ENCODE measurements at places on chromosomes 12 and 14.

GRCh38 chr14:101276309-101277091, 284.8 kb upstream of the DIO3 start:
- DNase-seq, result no peak

GRCh38 chr12:26124446-26125399, at the start of gene BHLHE41:
Gene BHLHE41 (minus strand): TSS chr12:26125037. CDS start chr12:26124779, 258 bp downstream.
- peak; percentile 81 for DNase-seq

- DNase-seq, result no peak
These were observed 595 bp upstream of the METAP2 start for GRCh38 chr12:95473231-95473883.

- DNase-seq, result no peak
These were observed 4.3 kb downstream of the P2RX4 start for GRCh38 chr12:121214166-121214777.

DNA sequence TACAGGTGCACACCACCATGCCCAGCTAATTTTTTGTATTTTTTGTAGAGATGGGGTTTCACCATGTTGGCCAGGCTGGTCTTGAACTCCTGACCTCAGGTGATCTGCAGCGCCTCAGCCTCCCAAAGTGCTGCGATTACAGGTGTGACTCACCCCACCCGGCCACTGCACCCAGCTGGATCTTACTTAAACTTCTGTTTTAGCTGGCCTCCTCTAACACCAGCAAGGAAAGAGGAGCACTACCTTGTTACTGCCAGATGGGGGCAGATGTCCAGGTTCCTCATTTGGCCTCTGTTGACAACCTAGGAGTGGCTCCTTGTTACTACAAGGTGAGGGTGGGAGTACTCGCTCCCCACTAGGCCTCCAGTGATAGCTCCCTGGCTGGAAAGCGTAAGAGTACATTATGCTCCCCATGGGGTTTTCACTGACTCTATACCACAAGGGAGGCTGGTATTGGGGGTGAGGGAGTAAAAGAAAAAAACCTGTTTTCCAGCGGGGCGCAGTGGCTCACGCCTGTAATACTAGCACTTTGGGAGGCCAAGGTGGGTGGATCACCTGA, 13.2 kb upstream of the ARF6 start:
- no peak for DNase-seq

DNA sequence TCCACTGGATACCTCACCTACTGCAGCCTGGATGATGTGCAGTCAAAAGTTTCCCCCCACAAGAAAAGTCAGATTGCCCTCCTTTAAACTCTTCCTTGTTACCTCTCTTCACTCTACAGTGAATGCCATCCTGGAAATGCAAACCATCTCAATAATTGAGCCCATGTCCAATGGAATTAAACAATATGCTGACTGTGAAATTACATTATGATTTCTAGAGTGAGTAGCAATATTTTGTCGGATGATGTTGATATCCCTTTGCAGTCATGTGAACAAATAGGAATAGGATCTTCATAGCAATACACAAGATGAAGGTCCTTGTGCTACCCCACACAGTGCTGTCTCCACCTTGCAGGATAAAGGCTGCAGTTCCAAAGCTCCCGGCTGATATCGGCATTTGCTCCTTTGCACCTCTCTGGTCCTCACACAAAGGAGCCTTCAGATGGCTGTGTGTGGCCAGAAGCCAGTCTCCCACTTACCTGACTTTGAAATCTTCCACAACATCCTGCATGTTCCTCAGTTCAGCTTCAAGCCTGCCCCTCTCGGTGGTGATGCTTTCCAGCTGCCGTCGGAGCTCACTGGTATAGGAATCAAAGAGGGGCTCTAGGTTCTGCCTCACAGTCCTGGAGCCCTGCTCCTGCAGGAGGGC, 1.5 kb downstream of the KRT75 start:
- DNase-seq, result no peak

- no peak for DNase-seq
These were observed 59.1 kb downstream of the DCAF5 start for GRCh38 chr14:69093631-69094421.

GRCh38 chr14:39876916-39877315, 444.7 kb upstream of the FBXO33 start:
- no peak for DNase-seq

GRCh38 chr12:52417740-52418139, 11.6 kb upstream of the KRT82 start:
- no peak for DNase-seq

DNA sequence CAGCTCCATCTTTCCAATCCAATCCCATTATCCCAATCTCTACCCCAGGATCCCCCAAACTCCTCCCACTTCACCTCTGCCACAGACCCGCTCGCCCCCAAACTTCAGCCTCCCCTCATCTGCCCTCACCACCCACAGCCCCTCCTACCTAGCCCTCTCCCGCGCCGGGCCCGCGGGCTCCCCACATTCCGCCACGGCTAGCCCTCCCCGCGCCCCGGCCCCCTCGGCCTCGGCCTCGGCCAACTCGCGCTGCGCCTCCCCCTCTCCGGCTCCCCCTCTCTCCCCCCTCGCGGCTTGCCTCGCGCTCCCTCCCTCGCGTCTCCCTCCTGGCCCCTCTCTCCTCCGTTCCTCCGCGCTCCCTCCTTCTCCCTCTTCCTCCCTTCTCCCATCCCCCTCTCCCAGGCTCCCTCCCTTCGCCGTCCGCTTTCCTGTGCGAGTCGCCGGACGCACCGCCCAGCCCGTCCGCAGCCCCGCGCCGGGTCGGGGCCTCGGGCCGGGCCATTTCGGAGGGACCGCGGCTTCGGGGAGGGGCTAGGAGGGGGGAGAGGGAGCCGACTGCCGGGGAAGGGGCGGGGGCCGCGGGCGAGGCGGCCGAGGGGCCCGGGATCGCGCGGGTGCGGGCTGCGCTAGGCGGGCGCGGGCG, at the start of gene ATN1:
Gene ATN1 (plus strand): TSS at position 581 of the 643 bp plus-strand sequence. CDS start 6,043 bp downstream, outside the sequence.
- peak; percentile 73 for DNase-seq

DNA sequence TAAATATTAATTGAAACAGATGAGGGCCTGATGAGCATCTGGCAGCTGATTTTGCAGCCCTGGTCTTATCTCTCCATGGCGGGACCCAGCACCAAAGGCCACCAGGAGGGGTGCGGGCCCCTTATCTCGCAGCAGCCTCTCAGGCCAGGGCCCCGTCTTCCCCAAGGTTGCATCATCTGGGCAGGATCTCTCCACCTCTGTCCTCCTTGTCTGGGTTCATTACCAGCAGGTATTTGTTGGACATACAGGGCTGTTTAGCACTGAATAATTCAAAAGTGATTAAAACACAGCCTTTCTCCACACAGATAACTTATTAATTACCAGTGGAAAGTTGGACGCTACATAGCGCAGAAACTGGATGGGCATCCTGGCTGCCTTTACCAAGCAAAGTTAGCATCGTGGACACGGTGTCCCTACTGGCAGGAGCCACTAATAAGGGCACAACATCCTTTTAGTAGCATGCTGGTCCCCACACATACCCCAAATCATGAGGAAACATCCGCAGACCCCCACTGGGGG, 25.8 kb downstream of the TMEM120B start:
- DNase-seq, result no peak

DNA sequence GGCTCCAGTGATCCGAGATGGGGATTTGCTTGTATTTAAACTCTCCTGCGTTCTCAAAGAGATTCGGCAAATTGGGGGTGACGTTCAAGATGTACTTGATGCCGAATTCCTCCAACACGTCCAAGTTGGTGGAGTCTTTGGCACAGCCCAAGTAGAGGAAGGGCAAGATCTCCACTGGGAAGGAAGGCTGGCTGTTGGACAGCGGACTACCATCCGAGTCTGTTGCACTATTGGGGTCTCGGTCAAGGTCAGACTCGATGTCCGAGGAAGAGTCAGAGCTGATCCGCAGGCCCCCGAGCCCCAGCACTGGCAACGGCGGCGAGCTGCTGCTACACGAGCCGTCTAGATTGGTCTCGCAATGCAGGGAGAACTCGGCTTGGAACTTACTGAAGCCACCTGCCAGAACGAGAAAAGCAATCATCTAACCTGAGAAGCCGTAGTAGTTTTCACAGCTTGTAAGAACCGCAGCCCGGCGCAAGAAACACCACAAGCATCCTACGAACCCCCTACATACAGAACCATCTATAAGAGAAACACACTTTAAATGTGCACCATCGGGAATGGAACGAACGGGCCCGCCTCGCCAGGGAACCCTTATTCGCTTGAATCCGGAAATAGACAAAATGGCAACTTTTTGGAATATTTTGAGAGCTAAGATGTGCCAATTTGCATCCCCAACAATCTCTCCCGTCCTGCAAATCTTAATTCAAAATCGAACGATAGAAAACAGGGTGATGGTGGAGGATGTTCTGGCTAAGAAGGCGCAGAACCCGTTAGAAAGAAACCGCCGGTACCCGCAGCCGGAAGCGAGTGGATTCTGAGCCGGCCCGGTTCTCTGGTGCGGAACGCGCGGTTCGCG, 1.4 kb downstream of the DUSP6 start:
- DNase-seq, result no peak

DNA sequence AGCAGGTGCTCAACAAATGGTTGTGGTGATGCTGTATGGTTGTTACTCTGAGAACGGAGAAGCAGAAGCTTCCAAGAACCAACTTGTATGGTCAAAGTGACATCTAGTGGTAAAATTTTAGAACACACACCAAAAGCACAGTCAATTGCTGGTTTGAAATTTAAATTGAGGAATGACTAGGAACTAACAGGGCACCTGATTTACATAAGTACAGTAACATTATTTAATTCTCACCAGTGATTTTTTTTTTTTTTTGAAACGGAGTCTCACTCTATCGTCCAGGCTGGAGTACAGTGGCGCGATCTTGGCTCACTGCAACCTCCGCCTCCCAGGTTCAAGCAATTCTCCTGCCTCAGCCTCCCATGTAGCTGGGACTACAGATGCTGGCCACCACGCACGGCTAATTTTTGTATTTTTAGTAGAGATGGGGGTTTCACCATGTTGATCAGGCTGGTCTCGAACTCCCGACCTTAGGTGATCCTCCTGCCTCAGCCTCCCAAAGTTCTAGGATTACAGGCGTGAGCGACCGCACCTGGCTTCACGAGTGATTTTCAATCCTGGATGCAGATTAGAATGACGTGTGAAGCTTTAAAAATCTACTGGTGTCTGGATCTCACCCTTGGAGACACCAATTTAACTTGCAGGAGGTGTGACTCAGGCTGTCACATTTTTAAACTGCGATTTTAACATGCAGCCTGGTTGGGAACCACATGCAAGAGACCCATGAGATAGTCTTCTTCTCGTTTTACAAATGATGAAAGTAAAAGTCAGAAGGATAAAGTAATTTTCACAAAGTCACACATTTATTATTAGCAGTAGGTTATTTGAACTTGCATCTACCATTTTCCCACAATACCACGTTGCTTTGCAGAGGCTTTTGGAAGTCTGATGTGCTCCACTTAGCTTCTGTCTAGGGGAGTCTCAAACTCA, 14.1 kb upstream of the NUMB start:
- DNase-seq, result no peak

DNA sequence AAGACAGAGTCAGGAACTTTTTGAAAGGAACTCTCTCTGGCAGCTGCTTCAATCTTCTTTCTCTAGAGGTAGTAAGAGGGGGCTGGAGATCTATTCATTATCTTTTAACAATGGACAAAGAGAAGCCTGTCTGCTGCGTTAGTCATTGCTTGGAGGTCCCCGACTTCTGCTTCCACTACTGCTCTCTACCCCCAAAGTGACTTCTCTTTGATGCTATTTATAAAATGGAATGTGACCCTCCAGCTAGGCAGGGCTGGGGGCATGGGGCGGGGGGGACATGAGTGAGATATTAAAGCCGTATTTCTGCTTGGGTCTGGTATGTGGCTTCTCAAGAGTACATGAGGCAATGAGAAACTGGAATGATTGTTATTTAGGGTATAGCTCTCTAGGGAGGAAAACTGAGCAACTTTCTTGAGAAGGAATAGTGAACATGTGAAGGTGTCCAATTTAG, 41.4 kb upstream of the NUDT4 start:
- no peak for DNase-seq

DNA sequence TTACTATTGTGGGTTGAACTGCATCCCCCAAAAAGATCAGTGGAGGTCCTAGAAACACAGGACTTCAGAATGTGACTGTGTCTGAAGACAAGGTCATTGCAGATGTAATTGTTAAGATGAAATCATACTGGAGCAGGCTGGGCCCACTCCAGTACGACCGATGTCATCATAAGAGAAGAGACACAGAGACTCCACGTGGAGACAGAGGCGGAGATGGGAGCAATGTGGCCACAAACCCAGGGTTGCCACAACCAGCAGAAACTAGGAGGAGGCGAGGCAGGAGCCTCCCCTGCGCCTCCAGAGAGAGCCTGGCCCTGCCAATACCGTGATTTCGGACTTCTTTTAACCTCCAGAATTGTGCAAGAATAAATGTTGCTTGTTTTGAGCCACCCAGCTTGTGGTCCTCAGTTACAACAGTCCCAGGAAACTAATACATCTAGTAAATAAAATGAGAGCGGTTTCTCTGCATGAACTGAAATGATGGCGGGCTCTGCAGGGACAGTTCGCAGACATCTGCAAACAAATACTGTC, 25.7 kb upstream of the FZD10 start:
- no peak for DNase-seq

GRCh38 chr14:52063052-52063462, 5.8 kb downstream of the NID2 start:
- DNase-seq, result no peak

DNA sequence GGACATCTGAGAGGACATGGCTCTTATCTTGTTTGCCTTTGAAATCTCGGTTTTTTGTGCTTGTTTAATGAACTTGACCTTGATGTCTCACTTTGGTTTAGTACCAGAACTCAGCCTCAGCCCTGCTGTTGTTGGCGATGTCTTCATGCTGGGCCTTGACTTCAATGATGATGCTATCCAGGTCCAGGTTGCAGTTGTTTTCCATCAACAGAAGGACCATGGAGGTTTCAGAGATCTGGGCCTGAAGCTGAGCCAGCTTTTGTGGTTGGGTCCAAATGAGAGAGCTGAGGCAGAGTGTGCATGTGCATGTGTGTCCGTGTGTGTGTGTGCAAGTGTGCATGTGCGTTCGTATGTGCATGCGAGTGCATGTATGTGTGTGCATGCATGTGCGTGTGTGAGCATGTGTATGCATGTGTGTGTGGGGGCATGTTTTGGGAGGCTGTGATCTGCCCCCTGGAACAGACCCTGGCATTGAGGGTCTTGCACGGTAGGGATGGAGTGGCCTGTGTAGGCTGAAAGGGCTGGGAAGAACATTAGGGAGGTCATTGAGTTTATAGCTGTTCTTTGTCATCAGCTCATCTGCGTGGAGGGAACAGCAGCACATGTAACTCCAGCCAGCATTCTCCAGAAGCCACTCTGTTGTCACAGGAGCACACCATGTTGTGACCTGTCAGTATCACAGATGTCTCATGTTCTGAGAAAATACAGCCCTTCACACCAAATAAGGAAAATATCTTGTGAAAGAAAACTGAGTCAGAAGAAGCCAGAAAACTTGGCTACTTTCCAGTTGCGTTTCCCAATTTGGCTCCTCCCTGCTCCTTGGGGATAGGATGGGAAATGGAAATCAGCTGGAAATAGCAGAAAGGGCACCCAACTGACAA, 10.0 kb upstream of the KRT82 start:
- DNase-seq, result peak; percentile 86

DNA sequence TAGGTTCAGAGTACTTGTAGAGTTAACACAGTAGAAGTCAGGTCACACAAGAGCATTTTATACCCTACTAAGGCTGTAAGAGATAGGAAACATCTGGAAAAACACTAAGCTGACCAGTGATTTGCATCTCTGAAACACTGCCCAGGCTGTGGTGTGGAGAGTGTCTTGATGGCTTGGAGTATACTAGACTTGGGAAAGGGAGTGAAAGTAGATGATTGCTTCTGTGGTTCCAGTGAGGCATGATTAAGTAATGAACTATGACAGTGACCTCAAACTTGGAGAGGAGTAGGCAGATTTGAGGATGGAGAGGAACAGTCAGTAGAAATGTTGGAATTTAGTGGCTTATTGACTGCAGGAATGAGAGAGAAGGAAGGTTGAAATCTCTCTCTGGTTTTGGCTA, 201.2 kb downstream of the FLRT2 start:
- DNase-seq, result no peak

- DNase-seq, result no peak
These were observed 221.2 kb downstream of the KCNH5 start for GRCh38 chr14:62824086-62824485.

Measured in right atrium auricular region (tissue), 2 donors.